ENCODE measurements at places on chromosomes 3 and 15.

- DNase-seq = no peak
Measured at GRCh38 chr15:95604634-95605036, 725.9 kb upstream of the NR2F2 start.

GRCh38 chr3:161413127-161413854, 42.0 kb upstream of the SPTSSB start:
- no peak for DNase-seq

DNA sequence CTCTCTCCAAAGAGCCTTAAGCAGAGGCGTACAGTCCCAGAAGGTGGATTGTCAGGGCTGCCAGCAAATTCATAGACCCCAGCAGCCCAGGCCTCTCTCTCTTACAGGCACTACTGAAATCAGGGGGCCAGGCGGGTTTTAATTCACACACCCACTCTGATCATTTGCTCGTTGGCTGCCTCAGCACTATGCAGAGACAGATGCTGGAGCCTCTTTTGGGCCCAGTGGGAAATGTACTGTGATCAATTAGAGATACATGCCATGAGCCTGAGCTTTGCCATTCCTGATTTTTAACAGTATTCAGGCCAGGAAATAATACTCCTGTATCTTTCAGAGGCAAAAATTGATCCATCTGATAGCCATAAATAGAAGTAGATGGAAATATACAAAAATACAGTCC, 53.0 kb downstream of the CMTM6 start:
- DNase-seq = no peak

DNA sequence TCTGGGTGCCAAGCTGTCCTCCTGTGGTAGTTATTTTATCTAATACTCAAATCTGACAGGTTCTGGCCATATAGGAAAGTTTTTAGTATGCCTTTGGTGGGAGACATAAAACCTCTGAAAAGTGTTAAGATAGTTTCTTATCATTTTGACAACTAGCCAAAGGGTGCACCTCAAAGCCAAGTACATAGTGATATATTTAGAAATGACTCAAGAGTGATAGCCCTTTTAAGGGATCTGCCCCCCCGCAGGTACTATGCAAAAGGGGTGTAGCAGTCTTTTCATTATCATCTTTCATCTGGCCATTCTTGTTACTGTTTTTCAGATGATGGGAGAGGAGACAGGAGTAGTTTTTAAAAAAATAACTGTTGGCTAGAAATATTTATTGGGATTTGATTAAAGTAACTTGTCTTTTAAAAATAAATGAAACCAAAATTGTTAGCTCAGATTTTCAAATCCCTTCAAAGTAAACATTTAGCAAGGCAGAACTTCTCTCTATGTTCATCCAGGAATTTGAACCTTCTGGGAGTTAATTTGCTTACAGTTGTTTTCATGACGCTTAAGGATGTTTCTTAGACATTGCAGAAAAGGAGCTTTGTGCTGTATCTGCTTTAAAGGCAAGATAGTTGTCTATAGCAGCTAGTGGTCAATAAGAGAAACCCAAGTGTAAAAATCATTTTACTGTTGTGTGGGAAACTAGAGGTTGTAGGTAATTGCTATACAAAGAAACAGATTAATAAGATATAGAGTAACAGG, 5.1 kb downstream of the PHLDB2 start:
- DNase-seq = no peak

GRCh38 chr3:148309390-148310035, 388.2 kb upstream of the AGTR1 start:
- DNase-seq = no peak

DNA sequence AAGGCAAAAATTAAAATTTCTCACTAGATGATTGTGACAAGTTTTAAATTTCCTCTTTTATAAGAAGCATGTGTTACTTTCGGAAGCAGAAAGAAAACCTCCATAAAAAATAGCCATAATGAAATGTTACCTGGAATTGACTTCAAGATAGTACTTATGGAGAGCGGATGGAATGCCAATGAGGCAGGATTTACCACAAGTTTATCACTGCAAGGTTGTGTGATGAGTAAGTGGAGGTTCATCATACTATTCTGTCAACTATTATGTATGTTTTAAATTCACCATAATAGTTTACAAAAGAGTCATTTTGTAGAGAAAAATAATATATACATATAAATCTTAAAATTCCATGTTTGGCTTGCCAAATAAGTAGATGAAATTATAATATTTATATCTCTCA, 230.3 kb downstream of the SCAPER start:
- DNase-seq = no peak

DNA sequence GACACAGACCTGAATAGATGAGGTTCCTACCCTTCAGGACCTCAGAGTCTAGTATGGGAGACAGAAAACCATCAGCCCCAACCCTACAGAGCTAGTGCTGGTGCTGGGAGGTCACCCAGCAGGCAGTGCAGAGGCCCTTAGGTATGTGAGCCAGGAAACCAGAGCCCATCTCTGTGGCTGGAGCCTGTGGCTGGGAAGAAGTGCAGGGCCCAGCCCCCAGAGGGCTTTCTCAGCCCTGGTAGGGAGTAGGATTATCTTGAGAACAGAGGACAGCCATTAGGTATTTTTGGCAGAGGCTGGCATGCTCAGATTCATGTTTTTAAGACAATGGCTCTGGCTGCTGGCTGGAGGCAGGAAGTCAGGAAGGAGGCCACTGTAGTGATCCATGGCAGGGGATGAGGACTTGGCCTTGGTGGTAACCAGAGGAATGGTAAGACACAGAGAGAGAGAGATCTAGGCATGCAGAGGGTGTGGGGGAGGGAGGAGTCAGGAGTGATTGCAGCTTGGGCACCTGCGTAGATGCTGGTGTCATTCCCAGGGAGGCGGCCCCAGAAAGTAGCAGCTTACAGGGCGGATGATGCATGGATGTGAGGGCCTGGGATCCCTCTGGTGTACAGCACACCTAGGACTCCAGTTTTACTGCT, 220.9 kb upstream of the EIF1B start:
- no peak for DNase-seq

DNA sequence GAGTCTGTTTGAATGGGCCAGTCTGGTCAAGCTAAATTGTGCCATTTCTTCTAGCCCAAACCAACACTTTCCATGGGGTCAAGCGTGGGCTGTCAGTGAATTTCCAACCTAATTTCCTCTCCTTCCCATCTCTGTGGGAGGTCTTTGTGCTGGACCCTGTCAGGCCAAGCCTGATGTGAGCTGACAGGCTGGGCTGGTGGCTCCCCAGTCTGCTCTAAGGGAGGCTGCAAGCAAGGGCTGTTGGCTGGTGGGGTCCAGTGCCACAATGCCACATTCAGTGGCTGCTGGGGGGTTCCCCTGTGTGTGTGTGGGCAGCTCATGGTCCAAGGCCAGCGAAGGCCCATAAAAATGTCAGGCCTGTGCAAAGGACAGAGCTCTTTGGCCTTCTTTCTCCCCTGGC, 216.1 kb downstream of the OPA1 start:
- DNase-seq = no peak

GRCh38 chr3:54349231-54349652, 226.9 kb downstream of the CACNA2D3 start:
- no peak for DNase-seq

DNA sequence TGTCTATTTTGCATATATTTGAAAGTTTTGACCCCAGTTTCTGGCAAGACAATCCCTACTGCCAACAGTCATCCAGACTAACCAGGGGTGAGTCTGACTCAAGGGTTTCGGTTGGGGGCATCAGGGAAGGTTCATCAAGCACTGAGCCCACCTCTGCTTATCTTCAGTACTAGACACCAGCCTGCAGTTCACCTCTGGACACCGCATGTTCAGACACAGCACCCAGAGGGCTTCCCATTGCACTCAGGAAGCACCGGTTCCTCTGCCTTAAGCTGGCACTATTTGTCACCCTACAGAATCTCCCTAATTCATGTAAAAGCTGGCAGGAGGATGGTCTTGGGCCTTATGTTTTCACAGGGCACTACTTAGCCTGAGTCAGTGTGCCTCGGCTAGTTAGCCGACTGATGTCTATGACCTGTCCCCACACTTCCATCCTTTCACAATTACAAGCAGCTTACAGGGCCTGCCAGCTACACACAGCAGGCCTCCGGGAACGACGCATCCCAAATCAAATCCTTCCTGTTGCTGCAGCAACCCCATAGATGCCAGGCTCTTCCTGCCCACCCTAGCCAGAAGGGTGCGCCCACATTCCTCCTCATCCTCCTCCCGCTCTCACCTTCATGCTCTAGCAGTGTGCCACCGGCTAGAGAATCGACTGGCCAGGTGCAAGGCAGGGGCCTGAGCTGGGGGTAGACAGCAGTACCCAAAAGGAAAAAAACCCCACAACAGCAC, 52.5 kb downstream of the SH3BP5 start:
- no peak for DNase-seq

DNA sequence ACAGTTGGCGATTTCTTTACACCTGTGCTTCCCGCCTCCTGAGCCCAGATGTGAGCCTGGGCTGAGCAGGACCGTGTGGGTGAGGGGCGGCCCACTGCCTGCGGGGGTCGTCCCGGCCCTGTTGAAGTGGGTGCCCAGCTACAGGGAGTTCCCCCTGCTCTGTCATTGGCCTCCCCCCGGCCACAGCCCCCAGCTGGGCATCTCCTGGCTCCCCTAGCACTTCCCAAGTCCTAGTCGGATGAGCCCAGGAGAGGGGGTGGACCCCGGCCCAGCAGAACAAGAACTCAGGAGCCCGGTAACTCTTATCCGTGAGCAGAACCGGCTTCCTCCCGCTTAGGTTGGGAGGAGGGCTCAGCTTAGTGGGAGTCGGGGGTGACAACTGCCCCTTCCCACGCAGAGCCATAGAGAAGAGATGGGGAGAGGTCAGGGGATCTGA, 757 bp downstream of the PAQR5 start:
- DNase-seq = no peak

DNA sequence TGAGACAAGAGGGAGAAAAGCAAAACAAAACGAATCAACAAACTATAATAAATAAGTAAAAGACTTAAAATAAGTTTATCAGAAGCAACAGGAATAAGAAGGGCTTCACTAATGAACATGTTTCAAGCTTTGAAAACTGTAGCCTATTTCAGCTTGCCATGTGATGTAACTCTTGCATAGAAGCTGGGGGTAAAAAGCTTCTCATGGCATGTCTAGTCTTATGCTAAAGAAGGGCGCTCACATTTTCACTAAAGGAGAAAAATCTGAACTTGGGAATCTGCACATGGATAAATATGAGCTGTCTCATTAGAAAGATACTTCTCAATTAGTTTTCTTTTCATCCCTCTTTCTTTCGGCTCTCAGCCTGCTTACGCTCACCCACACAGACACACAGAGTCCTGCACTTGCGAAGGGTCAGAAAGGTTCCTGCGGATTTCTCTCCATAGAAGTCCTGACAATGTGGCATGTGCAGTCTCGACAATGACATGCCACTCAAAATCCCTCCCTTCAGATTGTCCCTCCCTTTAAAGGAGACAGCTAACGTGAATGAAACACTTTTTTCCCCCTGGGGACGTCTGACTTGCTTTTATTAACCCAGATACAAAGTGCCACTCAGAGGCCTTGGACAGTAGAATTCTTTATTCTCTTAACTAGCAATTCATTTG, 568.9 kb upstream of the NR2F2 start:
- no peak for DNase-seq

DNA sequence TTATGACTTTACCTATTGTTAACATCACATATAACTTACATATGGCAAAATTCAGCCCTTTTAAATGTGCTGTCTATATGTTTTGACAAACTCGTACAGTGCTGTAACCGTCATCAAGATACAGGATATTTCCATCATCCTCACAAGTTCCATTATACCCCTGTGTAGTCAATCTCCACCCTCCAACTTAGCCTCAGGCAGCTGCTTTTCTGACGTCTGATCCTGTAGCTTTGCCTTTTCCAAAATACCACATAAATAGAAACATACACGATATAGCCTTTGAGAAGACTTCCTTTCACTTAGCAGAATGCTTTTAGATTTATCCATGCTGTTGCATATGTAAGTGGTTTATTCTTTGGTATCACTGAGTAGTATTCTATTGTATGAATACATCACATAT, 47.1 kb downstream of the SLC12A1 start:
- DNase-seq = no peak

GRCh38 chr3:141294301-141294700, 62.7 kb downstream of the PXYLP1 start:
- DNase-seq = no peak

DNA sequence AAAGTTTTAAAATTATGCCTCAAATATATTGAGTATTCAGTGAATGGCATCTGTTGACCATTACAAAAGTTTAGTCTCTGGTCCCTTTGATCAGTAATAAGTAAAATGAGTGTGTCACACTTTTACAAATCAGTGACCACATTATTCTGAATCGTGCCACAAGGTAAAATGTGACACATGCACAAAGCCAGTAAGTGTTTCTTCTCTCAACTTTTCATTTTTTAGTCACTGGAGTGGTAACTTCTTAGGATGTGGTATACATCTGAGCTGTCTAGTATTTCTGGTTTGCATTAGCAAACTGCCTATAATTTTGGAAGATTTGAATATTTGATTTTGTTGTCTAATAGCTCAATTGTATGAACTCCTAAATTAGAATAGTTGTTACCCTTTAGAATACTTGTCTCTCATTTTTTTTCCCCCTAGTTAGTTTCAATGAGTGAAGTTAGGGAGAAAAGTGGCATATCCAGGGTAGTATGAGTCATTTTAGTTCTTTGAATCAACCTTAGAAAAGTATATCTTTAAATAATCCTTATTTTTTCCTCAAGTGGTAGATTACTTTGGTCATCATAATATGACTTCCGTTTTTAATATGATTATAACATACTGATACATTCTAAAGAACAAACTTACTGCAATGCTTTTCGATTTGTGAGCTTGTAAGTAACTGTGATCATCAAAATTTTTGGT, 18.1 kb downstream of the DNAJC13 start:
- no peak for DNase-seq

DNA sequence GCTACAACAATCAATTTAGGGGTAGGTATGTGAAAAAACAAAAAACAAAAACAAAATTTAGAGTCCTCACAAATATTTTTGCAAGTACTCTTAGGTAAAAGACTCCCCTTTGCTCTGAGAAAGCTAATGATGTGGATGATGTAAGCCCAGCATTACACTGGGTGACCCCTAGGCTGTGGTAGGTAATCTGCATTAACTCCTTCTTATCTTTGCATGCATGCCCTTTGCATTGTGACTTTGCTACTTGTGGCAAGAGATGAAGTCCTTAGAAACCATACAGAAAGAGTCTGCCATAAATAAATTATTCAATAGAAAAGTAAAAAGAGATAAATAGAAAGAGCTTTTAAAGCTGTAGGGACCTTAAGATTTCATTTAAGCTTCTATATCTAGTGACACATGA, 159.7 kb upstream of the MBNL1 start:
- DNase-seq = no peak

All from GM19239 (cell line).